ENCODE measurements at places on chromosomes 4 and X.

- no peak for DNase-seq
Measured at GRCh38 chrX:25226151-25226550, 210.4 kb upstream of the ARX start.

DNA sequence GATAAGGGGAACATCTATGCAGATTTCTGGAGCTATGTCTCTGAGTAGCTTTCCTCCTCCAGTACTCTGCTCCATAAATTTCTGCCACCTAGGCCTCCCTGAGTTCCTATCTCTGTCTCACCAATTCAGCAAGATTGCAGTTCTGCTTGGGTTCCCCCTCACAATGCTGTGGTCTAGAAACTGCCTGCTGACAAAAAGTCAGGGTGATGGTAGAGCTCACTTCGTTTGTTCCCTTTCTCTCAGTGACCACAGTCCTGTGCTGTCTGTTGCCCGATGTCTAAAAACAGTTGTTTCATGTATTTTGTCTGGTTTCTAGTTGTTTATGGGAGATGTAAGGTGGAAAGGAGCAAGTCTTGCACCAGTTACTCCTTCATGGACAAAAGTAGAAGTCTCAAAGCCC is 41.1 kb downstream of the AMMECR1 start:
- DNase-seq: no peak

- peak; percentile 85 for DNase-seq
Measured at GRCh38 chrX:9530848-9531274, 66.0 kb downstream of the TBL1X start.

DNA sequence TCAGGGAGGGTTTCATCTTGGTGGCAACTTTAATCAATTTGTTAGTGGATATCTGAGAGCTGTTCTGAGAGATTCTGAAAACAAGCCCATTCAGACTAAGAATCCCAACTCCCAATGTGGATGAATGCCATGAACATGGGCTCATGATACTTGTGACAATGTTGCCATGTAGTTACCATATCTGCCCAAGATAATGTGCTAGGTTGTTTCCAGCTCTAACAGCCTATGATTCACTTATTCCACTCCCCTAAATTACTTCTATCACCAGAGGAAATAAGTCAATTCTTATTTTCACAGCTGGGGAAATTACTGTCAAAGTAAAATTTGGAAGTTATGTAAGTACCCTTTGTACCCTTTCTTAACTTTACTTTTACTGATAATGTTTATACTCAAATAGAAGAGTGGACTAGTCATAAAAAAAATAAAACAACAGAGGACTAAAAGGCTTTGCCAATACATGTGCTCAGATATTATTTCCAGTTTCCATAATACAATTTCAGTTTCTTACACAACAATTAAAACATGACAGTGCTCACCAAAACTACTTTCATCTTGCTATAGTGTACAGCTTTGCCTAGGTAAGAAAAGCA is 1101.7 kb upstream of the INTU start:
- no peak for DNase-seq

DNA sequence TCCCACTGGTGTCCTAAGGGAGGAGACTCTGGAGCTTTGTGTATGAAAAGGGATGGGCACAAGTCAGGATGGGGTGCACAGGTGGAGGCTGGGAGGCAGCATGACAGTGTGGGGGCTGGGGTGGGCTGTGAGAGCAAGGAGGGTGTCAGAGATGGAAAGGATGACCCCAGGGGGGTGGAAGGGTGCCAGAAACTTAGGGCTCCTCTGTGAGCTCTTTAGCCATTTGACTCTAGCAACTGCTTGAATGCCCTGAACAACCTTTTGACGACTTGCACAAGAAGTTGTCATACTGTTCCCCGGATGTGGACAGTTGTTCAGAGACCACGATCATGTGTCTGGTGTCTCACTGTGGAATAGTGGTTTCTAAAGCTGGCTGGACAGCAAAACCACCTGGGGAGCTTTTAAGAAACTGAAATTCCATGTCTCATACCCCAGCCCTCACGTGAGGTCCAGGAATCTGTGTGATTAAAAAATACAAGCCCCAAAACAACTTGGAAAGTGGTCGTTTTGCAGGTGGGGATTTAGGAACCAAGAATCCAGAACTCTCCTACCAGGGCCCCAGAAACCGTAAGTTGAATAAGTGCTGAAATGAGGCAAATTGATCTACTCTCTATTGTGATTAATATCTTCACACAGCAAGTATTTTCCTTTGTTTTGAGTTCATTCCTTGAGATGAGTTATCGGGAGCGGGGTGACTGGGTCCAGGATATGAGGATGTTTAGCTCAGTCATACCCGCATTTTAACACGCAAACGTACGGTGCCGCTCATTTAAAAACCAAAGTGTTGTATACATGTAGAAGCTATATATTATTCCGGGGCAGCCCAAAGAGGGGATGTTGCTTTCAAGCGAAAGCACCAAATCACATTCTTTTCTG is 3.4 kb downstream of the RHOH start:
- DNase-seq: no peak

DNA sequence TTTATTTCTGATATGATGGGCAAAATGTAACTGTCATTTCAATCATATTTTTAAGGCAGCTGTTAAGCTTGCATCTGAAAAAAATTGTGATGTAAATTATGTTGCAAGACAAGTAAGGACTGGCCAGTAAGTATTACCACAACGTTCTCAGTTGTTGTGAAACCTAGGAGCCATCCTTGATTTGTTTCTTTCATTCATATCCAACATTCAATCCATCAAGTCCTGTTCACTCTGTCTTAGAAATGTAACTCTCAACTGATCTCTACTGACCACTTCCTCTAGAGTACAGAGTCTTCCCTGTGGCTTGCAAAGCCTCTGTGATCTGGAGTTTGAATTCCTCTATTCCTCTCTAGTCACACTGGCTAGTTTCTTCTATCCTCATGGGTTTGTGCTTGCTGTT is 161.4 kb upstream of the MAD2L1 start:
- no peak for DNase-seq

DNA sequence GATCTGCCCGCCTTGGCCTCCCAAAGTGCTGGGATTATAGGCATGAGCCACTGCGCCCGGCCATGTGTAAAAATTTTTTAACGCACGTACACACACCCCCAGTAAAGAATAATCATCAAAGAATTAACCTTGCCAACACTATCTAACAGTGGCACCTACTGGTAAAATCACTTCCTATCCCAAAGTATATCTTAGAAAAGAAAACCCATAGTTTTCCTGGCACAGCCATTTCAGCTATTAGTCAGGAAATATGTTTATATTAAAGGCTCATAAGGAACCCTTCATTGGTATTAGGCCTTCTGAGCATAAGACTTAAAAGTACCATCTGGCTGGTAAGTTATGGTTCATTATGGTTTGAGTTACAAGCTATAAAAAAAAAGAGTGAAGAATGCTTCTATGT is 14.1 kb downstream of the S100G start:
- DNase-seq: no peak

DNA sequence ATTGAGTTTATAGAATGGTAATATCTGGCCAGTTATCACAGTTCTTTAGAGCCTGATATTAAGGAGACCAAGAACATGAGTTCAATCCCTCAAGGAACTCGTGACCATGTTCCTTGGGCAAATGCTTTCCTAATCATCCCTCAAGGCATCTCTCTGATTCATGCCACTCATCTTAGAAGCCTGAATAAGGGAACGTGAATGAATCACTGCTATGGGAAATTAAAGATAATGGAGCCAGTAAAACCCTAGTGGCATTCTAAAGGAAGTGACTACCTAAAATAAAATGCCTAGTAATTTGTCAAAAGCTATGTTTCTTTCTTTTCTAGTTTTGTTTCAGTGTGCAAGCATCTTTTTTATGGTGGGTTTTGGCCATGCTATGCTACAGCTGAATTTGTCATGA is 1161.3 kb downstream of the C4orf33 start:
- no peak for DNase-seq

- DNase-seq: no peak
Measured at GRCh38 chr4:171629182-171629581, 184.0 kb upstream of the GALNTL6 start.

DNA sequence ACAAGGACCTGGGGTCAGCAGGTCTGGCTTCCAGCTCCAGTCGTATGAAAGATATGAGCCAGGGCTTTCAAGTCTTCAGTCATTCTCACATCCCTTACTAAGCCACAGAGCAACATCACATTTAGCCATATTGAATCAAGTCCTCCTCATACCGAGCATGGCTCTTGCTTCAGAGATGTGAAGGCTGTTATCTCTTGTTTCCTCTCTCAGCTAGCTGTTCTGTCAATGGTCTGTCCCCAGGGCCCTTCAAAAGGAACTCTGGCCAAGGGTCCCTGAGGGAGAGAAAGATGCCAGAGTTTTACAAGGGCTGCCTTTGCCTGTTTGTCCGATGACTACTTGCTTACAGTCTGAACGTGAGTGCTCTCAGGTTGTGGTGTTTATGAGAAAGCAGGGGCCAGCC is 30.5 kb downstream of the DOCK11 start:
- no peak for DNase-seq

DNA sequence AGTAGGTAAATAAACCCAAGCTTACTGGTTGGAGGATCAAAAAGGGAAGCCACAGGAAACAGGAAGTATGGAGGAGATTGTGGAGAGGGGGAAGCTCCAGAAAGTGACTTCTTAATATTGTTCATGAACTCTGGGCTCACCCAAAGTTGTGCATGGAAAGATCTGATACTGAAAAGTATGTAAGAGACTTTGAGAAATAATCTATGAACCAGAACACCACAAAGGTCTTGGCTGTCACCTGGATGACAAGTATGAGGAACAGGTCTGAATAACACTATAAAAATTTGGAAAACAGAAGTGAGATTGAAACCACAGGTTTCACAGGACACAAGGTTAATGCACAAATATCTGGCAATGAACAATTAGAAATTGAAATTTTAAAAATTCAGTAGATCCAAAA is 567.4 kb downstream of the INPP4B start:
- no peak for DNase-seq

- no peak for DNase-seq
Measured at GRCh38 chrX:100643956-100644860, at the start of gene SRPX2. Gene SRPX2 (plus strand): TSS chrX:100644199. CDS start chrX:100646323, 2,124 bp downstream.

DNA sequence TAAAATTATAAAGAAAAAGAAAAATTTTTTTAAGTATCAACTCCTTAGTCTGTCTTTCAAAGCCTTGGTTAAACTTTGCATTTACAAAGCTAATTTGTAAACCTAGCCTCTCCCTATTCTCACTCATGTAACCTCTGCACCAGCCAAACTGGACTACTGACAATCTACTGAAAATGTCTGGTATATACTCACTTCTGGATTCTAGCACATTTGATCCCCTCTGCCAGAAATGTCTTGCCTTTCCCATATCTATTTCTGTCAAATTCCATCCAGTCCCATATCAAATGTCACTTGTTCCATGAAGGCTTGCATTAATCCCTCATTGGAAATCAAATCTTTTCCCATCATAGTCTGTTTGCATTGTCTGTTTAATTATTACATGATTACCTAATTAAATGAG is 105.8 kb upstream of the KLHL13 start:
- DNase-seq: no peak

DNA sequence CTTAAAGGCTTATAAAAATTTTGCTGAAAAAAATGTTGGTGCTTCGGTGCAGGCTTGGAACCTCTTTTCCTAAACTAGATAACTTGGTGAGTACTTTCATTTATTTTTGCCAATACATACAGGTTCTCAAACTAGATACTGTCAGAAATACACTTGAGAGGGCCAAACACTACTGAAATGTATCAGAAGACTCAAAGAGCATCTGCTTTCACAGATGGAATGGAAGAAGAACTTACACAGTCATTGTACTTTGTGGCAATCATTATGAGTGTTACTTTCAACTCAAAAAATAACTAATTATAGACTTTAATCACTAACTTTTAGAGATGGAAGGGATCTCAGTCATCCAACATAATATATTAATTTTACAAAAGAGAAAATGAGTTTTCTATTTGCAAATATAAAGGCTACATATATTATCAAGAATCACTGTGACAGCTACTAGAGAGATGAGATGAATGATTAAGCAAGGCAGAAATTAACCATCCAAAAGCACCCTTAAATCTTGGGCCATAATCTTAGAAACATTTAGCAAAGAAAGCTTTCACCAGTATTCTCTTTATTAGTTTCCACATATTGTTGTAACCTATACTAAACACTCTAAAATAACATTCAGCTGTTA is 1.0 kb downstream of the ENAM start:
- DNase-seq: no peak

GRCh38 chrX:116342903-116343302 is 93.5 kb upstream of the SLC6A14 start:
- no peak for DNase-seq
